ENCODE measurements at places on chromosomes 13 and 19.

DNA sequence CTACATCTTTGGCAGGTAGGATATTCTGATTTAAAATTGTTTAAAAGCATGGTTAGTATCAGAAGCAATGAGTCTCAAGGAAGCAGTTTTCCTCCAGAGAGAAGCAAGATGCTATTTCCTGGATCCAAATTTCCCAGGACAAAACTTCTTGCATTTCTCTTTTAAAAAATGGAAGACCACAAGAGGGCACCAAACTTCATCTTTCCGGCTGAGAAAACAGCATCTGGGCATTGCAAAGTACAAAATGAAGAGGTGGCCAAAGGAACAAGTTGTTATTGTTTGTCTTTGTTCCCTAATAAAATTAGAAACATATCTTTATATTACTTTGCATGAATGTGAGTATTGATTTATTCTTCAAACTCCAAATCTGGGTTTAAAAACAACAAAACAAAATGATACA is 60.0 kb upstream of the LRCH1 start:
- peak; percentile 70 for DNase-seq

DNA sequence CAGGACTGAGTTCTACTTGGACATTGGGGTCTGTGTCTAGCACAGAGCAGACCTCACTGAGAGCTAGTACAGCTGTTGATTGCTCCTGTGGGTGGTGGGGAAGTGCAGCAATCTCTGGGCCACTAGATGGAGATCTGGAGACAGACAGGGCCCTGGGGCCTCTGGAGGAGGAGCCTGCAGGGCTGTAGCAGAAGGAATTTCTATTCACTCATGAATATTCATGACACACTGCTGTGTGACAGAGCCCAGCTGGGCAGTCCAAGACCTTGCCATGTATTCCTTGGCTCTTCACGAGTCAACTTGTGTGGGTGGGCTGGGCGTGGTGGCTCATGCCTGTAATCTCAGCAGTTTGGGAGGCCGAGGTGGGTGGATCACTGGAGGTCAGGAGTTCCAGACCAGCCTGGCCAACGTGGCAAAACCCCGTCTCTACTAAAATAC is 37.5 kb downstream of the SUGP2 start:
- peak; percentile 75 for DNase-seq

DNA sequence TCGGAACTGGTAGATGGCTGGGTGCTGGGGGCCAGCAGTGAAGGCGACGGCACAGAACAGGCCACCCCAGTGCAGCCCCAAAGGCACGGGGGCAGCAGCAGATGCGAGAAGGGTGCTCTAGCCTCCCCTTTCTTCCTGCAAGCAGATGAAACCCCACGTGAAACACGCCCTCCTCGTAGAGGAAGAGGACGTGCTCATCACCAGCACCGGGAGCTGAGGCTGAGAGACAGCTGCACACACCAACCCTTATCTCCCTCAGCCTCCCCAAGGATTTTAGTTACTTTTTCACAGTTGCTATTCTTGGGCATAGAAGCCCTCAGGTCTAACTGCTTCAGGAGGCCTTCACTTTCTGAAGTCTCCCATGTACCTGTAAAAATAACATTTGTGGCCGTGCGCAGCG is 11.9 kb downstream of the ZNF787 start:
- DNase-seq: no peak

DNA sequence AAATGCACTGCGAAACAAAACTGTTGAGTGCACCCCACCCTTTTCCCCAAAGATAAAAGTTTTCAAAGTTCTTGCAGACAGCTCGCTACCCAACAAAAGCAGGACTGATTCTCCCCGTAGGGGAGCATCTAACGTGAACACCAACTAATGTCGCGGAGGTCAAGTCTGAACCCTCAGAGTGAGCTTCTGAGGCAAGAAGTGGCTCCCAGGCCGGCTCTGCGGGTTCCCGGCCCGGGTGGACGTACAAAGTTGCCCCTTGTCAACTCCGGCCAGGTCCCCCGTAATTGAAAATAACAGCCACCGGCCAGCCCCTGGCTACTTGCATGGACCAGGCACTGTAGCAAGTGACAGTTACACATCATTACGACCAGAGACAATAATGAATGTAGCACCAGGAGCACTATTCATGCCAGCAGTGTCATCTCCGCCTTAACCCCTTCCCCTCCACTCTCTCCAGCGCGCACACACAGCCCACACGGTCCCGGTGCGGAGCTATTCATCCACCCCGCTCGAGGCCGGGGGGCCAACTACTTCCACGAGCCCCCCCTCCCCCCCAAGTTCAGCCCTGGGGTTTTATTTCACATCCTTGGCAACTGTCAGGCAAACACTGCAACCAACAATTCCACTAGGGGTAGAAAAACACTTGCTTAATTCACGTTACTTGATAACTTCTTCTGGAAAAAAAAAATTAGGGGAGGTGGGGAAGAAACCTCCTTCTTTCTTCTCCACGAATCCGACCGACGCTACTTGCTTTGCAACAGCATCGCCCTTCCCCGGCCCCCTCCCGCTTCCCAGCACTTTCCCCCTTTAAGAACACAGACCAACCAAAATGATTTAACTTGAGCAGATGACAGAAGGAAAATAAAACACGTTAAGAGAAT is 1.2 kb downstream of the KLF12 start:
- DNase-seq: peak; percentile 23

GRCh38 chr19:33208904-33209849 is 15.0 kb downstream of the LRP3 start:
- no peak for DNase-seq

GRCh38 chr13:38463048-38463447 is 113.4 kb downstream of the UFM1 start:
- DNase-seq: no peak

GRCh38 chr19:51123802-51124201 is 904 bp upstream of the SIGLEC9 start:
- no peak for DNase-seq

GRCh38 chr19:3068071-3068470 is 5.8 kb upstream of the TLE5 start:
- DNase-seq: peak; percentile 52

DNA sequence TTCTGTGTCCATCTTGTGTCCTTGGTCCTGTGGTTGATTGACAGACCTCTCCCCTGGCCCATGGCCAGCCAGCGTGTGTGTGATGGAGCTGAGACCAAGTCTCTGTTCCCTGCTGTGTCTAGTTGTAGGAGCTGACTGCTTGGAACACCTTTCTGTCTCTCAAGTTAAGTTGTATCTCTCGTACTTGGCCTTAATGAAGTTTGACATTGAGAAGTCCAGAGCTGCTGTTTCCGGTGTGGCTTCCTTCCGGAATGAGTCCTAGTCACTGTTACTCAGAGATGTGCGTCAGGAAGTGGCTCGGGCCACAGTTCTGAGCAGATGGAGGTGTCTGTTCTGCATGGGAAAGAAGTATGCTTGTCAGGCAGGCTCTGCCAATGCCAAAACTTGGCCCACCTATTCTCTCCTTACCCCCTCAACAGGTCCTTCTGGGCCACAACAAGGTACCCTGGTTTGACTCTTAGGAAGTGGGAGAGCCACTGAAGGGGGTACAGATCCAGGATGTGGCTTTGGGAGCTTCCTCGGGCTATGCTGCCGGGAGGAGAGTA is 54.3 kb downstream of the GATAD2A start:
- DNase-seq: peak; percentile 94

DNA sequence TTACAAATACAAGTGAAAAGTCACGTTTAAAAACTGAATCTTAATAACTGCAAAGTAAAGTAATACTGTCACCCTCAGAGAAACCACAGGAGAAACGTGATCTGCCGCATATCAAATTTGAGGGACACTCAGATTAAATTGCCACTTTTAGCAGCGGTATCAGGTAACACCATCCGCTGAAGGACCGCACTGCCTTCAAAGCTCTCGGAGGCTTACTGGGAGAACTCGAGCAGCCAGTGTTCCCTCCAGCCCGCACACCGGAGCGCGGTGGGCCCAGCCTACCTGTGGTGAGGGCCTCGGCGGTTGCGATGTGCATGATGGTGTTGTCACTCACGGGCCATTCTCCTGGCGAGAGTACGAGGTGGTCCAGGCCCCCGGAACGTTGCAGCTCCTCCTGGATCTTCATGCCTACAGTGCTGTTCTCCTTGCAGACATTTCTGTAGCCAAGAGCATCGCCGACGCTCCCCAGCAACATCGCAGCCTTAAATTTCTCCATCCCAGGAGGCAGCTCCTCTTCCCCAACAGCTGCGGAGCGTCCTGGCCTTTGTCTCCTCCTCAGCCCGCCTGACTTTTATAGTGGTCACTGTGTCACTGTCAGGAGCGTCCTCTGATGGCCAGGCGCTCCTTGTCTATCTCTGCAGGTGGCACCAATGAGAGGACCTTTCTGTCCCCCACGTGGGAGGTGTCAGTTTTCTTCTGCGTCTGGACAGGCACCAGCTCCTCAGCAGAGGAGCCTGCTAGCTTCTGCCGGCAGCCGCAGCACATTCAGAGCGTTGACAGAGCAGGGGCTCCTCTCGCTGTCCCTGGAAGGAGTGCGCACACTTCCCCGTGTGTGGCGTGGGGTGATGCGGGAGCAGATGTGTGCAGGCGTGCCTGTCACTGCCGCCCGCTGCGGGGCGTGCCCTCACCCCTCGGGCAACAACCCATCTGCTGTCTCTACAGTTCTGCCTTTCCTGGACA is at the start of gene ADPRHL1:
TSS of gene ADPRHL1 (minus strand) at position 547 of the 960 bp plus-strand sequence. CDS start at position 496, 51 bp downstream.
- no peak for DNase-seq

DNA sequence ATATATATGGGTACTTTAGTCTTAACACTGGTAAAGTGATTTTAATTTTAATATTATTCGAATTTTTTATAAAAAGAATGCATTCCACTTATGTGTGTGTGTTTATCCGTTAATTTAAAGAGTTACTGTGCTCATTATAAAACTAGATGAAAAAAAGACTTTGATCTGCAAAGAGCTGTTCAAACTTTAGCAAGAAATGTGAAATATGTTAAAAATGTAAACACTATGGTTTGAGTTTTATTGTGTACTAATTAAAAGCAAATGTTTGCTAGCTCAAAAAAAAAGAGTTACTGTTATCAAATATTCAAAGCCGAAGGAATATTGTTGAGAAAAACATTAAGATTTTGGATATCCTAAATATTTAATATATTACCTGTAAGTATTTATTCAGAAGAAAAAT is 34.5 kb downstream of the UFM1 start:
- no peak for DNase-seq

DNA sequence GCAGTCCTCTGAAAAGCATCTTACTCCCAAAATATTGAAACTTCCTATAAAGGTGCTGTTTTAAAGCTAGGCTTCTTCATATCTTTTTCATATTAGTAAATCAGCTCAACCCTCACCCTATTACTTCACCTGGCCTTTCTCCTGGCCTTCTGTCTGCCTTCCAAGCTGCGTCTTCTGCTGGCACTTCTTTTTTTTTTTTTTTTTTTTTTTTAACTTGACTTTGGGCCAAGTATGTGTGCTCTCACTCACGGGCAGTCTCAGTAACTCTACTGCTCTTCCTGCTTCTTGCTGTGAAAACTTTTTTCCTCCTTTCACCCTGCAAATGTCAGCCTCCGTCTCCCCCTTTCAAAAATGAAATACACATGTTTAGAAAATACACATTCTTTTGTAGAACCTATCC is 41.2 kb upstream of the KCTD4 start:
- DNase-seq: no peak

DNA sequence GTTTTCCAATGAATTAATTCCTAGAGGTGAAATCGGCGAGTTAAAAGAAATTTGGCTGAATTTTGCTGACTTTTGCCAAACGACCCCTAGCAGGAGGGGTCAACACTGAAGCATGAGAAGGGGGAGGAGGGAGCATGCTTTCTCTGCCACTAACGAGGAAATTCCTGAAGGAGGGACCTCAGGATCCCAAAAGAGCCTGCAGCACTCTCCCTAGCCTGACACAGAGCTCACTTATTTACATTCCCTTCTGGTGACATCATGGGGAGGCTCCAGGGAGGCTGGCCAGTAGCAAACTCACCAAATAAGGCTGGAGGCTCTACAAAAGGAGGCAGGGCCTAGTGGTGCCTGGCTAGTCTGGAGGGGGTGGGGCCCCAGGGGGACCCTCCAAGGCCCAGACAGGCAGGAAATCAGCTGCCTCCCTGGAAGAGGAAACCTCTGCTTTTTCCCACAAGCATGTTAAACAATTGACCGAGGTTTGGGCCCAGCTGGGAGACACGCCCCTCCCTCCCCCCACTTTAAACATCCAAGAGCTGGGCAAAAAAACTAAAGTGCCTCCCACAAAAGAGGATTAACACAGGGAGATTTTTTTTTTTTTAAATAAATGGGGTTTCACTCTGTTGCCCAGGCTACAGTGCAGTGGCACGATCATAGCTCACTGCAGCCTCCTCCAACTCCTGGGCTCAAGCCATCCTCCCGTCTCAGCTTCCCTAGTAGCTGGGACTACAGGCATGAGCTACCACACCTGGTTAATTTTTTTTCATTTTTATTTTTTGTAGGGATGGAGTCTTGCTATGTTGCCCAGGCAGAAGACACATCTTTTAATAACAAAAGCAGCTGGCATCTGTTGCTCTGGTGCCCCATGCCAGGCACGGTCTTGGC is 2.1 kb downstream of the DAPK3 start:
- peak; percentile 100 for DNase-seq

DNA sequence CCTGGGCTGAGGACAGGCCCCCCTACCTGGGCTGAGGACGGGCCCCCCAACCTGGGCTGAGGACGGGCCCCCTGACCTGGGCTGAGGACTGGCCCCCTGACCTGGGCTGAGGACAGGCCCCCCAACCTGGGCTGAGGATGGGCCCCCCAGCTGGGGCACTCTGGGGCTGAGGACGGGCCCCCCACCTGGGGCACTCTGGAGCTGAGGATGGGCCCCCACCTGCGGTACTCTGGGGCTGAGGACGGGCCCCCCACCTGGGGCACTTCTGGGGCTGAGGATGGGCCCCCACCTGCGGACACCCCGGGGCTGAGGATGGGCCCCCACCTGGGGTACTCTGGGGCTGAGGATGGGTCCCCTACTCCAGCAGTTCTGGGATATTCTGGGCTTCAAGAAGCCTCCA is 65.5 kb downstream of the RASA3 start:
- DNase-seq: no peak

DNA sequence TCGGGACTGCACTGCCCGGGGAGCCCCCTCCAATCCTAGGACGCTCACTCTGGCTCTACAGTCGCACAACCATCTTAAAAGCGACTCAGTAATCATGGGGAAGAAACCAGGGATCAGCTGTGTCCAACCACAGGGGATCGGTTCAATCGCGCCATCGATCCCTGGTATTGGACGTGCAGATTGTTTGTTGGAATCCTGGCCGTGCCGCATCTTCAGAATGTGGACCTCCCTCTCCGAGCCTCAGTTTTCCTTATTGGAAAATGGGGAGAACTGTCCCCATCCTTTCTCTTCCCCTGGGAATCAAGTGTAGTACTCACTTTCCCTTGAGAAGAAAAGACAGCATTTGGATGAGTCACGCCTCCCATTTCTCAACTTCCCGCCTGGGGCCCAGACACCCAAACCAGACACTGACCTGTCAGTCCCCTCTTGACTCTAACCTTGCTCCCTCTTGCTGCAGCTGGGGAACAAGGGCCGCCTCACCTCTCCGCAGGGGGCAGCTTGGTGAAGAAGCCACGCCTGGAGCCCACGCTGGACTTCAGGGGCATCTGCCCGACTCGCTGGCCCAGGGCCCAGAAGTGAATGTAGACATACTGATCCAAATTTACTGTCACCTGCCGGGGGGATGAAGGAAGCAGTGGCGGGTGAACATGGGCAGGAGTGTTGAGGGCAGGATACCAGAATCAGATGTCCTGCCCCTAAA is 17.6 kb downstream of the EMP3 start:
- DNase-seq: no peak
